ENCODE measurements at places on chromosomes 1 and 21.
A peak's percentile ranks its signal among the peaks of the same experiment; 100 is the strongest.

GRCh38 chr1:239543873-239544272 lies 157.5 kb downstream of the CHRM3 start:
- DNase-seq: no peak

GRCh38 chr1:155018617-155019348 lies 14.8 kb downstream of the DCST2 start:
- DNase-seq: no peak

GRCh38 chr1:100730130-100730529 lies 10.6 kb downstream of the VCAM1 start:
- DNase-seq: no peak

GRCh38 chr1:26408604-26409003 lies 2.0 kb upstream of the LIN28A start:
- no peak for DNase-seq

GRCh38 chr1:111887385-111887784 lies 102.1 kb downstream of the KCND3 start:
- no peak for DNase-seq

GRCh38 chr1:158559696-158560095 lies 5.5 kb upstream of the OR6Y1 start:
- no peak for DNase-seq

- DNase-seq: no peak
These were observed 56.5 kb downstream of the CD46 start for GRCh38 chr1:207808322-207808705.

DNA sequence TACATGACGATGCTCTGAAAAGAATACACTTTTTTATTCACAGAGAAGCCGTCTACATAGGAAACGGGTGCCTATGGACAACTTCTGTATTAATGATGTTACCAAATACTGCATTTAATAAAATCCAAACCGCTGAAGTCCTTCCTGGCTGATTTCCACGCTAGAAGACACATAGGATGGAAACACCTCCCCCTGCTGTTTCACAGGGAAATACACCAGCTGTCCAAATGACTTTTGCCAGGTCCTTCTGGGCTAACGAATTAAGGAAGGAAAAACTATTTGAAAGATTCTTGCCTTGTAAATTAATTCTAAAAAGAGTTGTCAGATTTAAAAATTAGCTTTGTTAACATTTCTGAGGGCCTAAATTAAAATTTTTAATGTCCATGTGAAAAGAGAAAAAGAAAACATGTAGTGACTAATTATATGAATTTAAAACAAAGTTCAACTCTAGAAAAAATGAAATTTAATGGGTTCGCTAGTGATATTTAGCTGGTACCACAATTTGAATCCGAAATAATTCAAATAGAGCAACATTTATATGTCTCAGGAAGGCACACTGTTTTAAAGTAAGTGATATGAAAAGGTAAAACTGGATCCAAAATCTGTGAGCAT lies 146.0 kb downstream of the RERE start:
- DNase-seq: peak; percentile 20

DNA sequence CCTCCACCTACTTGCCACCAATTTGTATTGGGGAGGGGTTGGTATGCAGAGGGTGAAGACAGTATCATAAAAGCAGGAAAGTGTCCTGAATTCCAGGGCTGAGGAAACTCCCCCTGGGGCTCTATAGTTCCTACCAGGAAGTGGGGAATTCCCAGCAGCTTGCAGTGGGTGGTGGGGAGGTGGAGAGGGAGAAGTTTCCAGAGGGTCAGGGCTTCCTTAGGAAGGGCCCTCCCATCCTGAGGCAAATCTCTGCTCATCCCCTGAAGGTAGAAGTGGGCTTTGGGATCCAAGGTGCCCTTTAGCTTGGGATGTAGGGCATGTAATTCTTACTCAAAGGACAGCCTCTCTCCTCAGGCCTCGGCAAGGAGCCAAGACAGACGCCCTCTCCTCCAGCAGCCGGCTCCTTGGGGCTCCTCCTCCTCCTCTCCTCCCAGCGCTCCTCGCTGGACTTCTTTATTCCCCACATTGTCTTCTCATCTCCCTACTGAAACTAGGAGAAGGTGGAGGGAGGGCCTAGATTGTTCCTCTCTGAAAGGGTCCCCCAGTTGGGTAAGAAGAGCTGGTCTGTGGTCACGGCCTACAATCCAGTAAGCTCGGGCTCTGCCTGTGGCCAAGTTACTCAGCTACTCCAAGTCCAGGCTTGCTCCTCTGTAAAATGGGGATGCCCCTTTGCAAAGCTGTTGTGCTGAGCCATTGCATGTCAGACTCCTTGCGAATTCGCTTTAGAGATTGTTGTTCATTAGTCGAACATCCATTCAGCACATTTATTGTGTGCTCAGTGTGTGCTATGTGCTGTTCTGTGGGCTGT lies 17.9 kb upstream of the CSF1 start:
- DNase-seq: no peak

- no peak for DNase-seq
These were observed 658.9 kb downstream of the PTPRU start for GRCh38 chr1:29895201-29895600.

DNA sequence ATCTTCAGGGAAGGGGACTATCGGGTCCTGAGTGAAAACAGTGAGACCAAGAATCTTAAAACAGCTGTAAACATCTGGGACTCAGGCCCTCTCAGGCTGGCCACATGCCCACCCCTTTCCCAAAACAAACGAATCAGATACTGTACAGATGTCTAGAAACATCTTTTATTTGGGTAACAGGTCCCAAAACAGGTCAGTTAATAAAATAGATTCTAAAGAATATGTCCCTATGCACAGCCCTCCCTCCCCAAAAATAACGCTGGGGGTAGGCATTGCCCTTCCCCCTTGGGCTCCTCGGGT lies 499 bp upstream of the CRTC2 start:
- no peak for DNase-seq

GRCh38 chr1:51776408-51776807 lies 102.1 kb downstream of the NRDC start:
- DNase-seq: no peak

GRCh38 chr1:2449636-2450454 lies 26.2 kb upstream of the PLCH2 start:
- no peak for DNase-seq

- no peak for DNase-seq
These were observed 109.4 kb upstream of the DUSP10 start for GRCh38 chr1:221851336-221851735.

DNA sequence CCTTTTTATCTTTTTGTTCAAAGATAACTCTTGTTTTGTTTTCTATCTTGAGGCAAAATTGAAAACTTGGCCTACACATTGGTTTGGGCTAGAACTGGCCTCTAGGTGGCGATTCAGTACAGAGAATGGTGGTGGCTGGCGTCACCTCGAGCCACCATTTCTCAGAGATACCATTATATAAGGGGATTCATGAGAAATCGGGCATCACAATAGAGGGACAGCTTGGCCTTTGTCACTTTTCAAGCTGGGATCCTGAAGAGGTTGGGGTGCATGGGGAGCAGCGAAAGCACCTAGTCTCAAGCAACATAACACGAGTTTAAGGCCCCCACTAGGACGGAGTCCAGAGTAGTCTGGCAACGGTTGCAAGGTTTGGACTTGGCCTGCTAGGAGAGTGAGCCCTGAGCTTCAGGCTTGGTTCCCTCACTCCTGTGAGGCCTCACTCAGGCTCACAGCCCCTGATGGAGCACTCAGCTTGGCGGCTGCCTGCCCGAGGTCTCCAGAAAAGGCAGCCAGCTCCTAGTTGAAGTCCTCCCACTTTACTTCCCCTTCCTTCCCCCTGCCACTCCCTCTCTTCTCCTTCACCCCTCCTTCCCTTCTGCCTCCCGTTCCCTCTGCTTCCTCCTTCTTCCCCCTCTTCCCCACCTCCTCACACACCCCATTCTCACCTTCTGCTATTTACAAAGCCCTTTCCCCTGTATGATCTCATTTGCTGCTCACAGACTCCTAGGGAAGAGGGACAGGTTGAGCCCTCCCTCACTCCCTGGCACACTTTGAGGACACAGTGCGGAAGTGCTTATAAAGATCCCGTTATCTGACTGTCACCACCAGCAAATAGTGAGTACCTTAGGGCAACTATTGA lies 67.8 kb downstream of the LRIG2 start:
- DNase-seq: peak; percentile 30

- no peak for DNase-seq
These were observed 17.8 kb downstream of the OR2B11 start for GRCh38 chr1:247440001-247440620.

GRCh38 chr1:26733982-26734381 lies 38.2 kb downstream of the ARID1A start:
- DNase-seq: no peak

- DNase-seq: no peak
These were observed 263.5 kb downstream of the LMO4 start for GRCh38 chr1:87592156-87592555.

DNA sequence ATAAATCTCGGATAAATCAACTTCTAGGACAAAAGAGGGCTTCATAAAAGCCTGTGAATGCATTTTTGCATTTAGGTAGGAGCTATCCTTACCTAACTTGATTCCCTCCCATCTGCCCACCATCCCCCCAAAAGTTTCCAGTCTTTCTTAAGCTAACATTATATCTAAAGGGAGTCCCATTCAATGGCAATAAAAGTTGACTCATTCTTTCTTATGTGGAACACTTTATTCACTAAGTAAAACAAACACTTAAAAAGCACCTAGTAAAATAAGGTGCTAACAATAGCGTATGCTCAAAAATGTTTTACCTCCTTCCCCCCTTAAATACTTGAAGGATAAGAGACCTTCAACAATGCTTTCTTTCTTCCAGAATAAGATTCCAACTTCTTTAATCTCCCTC lies 83.8 kb downstream of the GON4L start:
- DNase-seq: no peak

GRCh38 chr1:213669964-213670691 lies 317.6 kb upstream of the PROX1 start:
- DNase-seq: no peak

DNA sequence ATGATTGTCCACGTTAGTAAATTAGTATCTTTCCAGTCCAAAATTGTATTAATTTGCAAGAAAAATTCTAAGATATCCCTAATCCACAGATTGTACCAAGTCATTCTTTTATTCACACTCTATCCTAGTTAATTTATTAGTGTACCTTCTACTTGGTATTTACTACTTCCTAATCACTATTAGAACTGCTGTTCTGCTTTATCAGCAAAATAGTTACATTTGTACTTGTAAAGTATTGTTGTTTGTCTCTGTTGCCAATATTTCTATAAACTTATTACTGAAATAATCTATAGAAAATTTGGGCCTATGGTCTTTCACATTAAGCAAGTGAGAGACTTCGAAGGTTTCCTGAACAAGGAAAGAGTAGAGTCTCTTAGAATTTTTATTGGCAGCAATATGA lies 5.6 kb upstream of the CRP start:
- DNase-seq: no peak

- no peak for DNase-seq
These were observed 290.3 kb downstream of the PTPRC start for GRCh38 chr1:198929111-198929604.

DNA sequence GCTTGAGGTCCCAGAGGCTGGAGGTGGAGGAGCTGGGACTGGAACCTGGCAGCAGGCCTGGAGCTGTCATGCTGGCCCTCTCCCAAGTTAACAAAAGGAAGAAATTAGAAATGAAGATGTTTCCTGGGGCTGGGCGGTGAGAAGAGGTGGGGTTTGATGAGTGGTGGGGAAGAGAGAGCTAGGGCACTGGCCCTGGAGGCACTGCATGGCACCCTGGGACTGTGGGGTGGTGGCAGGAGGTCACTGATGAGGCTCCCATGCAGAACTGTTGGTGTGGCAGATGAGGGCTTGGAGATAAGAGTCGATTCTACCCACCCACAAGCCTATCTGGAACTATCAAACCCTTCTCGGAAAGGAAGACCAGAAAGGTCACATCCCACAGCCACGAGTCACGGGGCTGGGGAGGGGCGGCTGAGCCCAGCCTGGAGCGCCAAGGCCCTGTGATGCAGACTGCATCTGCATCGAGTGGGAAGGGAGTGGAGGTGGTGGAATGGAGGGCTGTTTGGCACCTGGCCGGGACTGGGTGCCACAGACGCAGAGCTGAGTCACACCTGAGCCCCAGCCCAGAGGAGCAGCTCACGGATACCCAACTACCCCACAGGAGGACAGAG lies 29.4 kb downstream of the MRPL37 start:
- DNase-seq: peak; percentile 26

- DNase-seq: peak; percentile 46
These were observed 49.7 kb downstream of the MDM4 start for GRCh38 chr1:204565617-204566582.

GRCh38 chr1:245361065-245361464 lies 206.3 kb downstream of the KIF26B start:
- no peak for DNase-seq

DNA sequence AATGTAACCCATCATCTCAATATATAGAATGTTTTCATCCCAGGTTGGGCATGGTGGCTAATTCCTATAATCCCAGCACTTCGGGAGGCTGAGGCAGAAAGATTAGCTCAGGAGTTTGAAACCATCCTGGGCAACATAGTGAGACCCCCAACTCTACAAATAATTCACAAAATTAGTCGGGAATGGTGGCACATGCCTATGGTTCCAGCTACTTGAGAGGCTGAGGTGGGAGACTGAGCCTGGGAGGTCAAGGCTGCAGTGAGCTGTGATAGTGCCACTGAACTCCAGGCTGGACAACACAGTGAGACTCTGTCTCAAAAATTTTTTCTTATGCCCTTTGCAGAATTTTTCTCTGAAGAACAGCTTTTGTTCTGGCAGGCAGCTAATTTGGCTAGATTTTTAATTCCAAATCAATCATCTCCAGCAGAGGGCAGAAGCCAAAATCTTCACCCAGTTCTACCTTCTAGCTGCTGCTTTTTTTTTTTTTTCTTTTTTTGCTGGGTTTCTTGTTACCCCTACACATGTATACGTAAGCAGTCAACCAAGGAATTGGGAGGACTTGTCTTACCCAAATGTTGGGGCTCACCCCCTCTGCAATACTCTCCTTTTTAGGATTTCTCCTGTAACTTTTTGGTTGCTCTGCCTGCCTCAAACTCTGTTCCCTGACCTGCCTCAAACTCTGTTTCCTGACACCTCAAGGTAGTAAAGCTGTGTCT lies 2.7 kb upstream of the RAD54L start:
- DNase-seq: peak; percentile 38

GRCh38 chr1:90579212-90579802 lies 137.8 kb downstream of the BARHL2 start:
- no peak for DNase-seq

DNA sequence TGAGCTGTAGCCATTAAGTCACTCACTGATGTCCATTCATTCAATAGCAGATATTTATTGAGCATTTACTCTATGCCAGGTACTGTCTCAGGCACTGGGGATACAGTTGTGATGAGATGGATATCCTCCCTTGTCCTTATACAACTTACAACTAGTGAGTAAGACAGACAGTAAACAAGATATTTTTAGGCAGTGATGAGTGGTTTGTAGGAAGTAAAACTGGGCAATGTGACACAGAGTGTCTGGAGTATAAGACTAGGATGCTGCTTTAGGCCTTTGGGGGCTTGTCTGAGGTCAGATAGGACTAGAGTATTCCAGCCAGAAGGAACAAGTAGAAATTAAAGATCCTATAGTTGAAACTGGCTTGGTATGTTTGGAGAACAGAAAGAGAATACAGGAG lies 41.4 kb downstream of the NOS1AP start:
- DNase-seq: no peak

DNA sequence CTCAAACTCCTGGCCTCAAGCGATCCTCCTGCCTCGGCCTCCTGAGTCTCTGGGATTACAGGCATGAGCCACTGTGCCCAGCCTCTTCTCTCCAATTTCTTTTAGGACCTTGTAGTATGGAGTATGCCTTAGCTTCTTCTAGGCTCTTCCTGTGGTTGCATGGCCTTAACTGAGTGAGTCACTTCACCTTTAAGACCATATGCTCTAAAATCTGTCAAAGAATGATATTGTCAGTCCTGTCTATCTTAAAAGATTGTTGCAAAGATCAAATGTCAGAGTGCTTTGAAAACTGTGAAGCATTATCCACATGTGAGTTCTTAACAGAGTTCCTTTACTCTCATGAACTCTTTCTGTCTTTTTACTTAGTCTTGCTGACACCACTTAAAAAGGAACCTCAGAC lies 37.2 kb downstream of the ATP2B4 start:
- peak; percentile 16 for DNase-seq
